CD4-positive, alpha-beta T cell treated with Interleukin-17A for 1 hour (primary cell): ENCODE measurements at places on chromosomes 12 and 14.

- no peak for DNase-seq
These were observed 108.2 kb downstream of the SYNE2 start for GRCh38 chr14:63960926-63961567.

DNA sequence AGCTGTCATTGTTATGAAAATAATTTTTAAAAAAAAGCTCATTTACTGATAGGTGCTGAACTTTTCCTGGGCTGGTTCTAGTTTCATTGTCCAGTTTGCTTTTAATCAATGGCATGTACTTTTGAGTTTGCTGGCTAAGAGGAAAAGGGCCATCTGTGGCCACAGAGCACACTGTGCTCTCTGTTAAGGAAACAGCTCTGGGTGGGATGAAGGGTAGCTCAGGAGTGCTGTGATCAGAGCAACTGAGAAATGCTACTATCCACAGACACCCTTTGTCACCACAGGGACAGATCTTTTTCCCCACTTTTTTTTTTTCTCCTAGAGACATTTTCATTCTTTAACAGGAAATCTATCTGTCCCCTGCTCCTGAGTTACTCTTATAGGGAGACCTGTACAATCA, 387.1 kb upstream of the PRICKLE1 start:
- DNase-seq: no peak

- DNase-seq: no peak
These were observed 66.4 kb downstream of the PTPRR start for GRCh38 chr12:70854138-70854537.

DNA sequence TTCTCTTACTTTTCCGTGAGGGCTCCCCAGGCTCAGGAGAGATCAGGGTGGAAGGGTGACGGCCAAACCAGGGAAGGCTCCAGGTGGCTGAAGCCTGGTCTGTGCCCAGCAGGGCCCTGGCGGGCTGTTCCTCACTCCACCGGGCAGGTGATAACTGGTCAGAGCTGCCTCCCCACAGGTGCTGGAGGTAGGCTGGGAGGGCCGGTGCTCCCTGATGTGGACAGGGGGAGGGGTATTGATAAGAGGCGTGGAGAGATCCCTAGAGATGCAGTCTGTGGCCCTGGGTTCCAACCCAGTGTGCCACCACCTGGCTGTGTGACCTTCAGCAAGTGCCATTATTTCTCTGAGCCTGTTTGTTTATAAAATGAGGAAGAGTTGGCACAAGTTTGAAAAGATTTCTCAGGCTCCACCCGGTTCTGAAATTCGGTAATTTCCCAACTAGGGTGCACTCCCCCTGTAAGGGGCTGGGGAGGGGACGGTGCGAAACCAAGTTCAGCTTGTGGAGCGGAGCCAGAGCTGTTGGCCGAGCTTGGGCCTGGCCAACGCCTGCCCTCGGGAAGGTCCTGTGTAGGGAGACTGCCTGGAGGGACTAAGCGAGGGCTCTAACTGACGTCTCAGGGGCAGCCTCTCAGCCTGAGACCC, 1.0 kb upstream of the NR4A1 start:
- peak; percentile 75 for DNase-seq

DNA sequence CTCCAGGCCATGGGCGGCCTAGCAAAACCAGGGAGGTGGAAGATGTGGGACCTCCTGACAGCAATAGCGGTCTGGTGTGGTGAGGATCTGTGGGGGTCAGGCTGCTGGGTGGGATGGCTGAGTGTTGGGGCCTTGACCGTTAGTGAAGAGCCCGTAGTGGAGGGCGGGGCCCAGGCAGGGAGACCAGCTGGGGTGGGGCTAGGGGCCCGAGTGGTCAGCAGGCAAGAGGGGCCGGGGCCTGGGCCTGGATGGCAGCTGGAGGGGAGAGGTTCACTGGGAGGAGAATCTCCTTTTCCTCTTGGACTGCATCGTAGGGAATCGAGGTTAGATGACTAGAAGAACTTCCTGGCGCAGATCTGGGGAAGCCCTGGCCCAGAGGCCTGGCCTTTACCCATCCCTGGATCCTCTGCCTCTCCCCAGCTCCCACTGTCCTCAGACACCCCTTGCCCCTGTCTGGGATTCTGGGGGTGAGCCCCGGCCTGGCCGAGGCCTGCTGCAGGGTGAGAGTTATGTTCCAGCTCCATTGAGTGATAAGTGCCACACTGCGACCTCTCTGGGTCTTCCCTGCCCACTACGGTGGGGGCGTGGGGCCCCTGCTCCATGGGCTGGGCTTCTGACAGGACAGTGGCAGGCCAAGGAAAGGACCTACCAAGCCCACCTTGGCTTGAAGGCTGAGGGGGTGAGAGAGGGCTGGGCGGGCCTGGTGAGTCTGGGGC, 47.1 kb downstream of the KRT80 start:
- DNase-seq: no peak

GRCh38 chr12:89856431-89856830, 147.8 kb upstream of the ATP2B1 start:
- peak; percentile 39 for DNase-seq

- DNase-seq: no peak
These were observed 64.6 kb downstream of the CCDC88C start for GRCh38 chr14:91352728-91353692.

DNA sequence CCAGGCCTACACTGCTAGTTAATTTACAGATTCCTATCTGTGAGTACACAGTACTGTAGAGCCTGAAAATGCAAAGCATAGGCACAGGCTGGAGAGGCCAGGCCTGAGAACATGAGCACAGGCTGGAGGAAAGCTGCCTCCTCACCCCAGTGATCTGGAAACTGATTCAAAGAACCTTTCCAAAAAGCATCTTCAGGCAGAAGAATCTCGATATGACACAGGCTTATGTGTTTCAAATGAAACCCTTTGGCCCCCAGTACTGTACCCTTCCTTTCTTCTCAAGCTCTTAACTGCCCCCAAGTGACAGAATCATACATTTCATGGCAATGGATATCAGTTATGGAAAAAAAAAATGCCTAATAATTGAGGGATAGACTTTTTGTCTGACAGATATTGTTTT, 122.0 kb downstream of the KCNC2 start:
- no peak for DNase-seq

- no peak for DNase-seq
These were observed 292.1 kb downstream of the GLT1D1 start for GRCh38 chr12:129145381-129145780.

GRCh38 chr12:45669792-45670191, 59.7 kb upstream of the ARID2 start:
- DNase-seq: no peak
